8988T (cell line): ENCODE measurements at places on chromosomes 12 and 14.

GRCh38 chr12:66596199-66596598, 82.7 kb downstream of the GRIP1 start:
- no peak for DNase-seq

GRCh38 chr12:73112035-73112816, 840.1 kb downstream of the TRHDE start:
- no peak for DNase-seq

GRCh38 chr12:46380022-46380796, 7.6 kb upstream of the SLC38A2 start:
- DNase-seq = no peak

GRCh38 chr12:55679691-55680090, 28.0 kb downstream of the ITGA7 start:
- no peak for DNase-seq

GRCh38 chr12:28776913-28777422, 372.1 kb upstream of the FAR2 start:
- DNase-seq = no peak

DNA sequence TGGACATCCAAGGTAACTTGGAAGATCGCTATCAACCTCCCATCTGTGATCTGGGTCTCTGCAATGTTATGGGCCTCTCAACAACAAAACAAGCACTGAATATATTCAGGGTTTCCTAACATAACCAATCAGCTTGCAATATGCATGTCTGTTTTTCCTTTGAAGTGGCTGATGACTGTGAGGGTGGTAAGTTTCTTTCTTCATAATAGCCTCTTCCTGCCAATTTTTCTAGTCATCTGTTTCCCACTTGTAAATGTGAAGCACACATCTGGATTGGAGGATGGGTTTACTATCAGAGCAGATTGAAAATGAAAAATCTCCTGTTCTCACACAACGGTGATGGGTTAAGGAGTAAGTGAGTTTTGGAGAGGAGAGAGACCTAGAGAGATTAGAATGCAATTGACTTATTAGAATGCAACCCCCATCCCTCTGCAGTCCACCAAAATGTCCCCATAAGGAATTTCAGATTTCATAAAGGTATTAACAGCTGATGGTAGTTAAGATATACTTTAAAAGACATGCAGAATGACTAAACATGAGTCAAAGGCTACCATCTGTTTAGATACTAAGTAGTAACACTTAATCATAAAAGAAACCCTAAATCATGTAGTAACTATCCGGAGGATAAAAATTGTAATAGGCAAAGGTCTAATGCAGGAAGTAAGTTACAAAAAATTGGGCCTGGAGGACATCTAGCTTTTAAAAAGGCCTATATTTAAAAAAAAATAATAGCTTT, 58.4 kb upstream of the SAV1 start:
- DNase-seq = no peak

DNA sequence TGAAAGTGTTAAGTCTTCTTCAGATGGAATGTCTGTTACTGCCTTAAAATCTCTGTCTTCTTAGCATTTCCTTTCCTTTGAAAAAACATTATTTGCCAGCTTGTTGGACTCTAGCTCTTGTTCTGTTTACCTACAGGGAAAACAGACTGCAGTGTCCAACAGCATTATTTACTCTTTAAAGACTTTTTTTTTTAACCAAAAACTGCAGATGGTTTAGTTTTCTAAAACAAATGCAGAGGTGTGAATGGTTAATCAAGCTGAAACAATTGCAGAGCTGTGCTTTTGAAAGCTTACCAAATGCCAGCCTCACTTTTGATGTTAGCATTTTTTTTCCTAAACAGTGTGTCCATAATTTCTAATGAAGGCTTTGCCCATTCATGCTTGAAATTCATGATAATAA, 323.3 kb downstream of the TMEM117 start:
- no peak for DNase-seq

DNA sequence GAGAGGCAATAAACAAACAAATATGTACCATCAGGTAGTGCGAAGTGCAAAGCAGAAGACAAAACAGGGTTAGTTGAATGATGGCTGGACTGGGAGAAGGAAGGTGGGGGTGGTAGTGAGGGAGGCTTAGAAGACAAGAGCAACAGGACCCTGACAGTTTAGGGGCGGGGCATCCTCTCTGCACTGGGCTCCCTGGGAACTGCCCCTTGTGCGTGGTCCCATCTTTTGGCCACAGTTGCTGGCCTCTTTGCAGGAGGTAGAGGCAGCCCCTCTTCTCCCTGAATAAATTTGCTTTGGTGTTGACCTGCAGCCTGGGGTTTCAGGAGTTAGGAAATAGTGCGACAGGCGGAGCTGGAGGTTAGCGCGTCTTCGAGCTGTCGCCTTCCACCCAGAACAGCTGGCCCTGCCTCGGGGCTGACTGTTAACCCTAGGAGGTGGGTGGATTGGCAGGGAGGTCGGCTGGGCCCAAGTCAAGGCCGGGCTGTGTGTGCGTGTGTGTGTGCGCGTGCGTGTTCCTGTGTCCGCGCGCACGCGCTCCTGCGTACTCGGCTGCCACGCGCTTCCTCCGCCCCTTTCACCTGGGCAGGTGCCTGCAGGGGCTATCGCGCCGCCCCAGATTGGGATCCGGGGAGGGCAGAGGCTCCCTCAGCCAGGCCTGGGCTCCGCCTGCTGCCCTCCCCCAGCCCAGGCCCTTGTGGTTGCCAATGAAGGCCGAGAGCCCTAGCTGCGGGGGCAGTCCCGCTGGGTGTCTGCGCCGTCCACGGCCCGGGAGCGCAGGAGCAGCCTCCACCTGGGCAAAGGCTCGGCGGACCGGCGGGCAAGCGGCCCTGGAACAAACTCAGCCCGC, 180.8 kb downstream of the ADCK1 start:
- no peak for DNase-seq

GRCh38 chr12:111033281-111034082, 113.1 kb upstream of the MYL2 start:
- DNase-seq = no peak

DNA sequence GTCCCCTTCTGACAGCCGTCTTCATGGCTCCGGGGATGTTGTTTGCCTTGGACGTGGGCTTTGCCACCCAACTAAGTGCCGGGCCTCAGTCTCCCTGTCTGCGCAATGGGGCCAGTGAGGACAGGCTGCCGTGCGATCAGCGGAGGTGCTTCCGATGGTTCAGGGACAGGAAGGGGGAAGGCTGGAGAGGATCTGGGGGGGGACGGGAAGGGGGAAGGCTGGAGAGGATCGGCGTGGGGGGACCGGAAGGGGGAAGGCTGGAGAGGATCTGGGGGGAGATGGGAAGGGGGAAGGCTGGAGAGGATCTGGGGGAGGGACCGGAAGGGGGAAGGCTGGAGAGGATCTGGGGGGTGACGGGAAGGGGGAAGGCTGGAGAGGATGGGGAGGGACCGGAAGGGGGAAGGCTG, 3.4 kb downstream of the MMP17 start:
- DNase-seq = no peak

- DNase-seq = no peak
These were observed 90.2 kb downstream of the FUT8 start for GRCh38 chr14:65502676-65503124.

GRCh38 chr12:114746297-114747011, 62.5 kb upstream of the TBX3 start:
- DNase-seq = no peak

DNA sequence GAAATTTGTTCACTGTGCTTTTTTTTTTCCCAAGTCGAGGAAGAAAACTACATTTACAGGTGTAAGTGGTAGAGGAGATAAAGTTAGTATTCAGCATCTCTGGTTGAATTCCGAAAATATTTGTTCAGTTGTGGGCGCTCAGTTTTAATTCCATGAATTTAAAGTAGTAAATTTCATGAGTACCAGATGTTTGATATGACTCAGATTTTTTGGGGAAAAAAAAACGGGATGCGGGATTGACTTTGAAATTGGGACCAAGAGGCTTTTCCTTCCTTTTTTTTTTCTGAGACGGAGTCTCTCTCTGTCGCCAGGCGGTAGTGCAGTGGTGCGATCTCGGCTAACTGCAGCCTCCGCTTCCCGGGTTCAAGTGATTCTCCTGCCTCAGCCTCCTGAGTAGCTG, 1.6 kb downstream of the TULP3 start:
- DNase-seq = no peak

GRCh38 chr12:49301760-49302159, 6.8 kb downstream of the PRPH start:
- DNase-seq = no peak

DNA sequence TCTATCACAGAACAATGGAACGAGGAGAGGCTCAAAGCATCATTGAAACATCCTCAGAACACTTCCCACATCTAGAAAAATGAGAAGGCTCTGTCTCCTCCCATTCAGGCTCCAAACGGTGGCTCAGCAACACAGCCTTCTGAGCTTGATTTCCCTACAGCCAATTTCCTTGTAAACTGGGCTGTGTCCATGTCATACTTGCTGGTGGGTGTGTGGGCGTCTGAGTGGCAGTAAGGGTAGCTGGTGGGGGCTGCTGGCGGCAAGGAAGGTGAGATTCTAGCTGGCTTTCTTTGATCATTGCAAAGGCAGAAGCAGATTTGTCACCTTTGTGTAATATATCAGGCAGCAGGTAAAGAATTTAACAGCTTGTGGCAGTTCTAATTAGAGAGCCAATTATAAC, 163.7 kb downstream of the CALM1 start:
- DNase-seq = no peak

DNA sequence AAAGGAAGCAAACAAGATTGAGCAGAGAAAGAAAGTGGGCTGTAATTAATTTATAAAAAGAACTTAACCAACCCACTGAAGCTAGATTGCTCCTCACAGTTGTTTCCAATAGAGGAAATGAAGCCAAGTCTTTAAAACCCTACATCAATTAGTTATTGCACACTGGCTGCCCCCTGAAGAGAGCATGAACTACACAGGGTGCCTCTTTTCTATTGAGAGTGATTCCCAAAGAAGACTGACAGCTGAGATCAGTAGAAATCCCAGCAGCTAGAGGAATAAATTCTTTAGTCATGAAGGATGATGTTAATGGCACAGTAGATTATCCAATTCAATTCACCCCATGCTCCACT, 8.6 kb upstream of the USP15 start:
- DNase-seq = no peak

DNA sequence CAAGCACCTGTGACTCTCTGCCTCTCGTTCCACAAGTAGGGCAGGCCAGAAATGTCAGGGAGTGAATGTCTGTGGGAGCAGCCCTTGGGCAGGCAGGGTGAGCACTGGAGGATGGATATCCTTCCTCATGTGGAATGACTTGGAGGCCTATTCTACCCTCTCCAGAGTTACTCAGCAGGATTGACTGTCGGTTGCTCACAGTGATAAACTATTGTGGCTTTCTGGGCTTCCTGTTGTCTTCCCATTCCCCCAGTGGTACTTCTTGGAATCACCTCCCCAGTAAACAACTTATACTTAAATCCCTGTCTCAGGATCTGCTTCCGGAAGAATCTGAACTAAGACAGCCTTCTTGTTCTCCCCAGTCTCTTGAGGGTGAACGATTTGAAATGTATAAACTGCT, 79.6 kb upstream of the MANSC4 start:
- DNase-seq = no peak

DNA sequence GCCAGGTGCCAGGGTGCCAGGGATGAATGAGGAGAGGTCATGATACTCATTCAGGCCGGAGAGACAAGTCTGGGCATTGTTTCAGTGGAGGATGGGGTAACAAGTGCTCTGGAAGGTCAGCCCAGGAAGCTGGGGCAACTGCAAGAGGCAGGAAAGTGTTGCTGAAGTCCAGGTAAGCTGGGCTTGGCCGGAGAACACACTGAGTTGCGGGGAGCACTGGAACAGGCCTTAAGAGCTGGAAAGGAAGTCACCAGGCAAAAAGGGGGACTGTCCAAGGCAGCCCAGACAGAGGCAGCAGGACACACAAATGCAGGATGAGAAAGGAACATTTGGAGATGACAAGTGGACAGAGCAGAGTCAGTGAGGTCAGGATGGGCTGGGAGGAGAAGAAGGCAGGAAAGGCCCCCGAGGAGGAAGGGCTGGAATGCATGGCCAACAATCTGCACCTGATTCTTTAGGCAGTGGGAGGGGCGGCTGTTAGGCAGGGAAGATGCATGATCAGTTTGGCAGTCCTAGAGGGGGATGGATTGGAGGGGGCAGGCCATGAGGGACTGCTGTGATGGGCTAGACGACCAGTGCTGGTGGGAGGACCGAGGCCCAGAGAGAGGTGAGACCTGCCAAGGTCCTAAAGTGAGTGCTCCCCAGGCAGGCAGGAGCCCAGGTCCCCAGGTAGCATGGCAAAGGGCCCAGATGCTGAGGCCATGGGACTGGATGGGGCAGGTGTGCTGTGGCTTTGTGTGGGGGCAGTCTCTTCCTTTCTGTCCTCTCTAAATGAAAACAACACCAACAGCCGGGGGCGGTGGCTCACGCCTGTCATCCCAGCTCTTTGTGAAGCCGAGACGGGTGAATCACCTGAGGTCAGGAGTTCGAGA, 17.2 kb upstream of the HHIPL1 start:
- no peak for DNase-seq

GRCh38 chr12:87430444-87430843, 598.8 kb downstream of the C12orf50 start:
- DNase-seq = no peak

DNA sequence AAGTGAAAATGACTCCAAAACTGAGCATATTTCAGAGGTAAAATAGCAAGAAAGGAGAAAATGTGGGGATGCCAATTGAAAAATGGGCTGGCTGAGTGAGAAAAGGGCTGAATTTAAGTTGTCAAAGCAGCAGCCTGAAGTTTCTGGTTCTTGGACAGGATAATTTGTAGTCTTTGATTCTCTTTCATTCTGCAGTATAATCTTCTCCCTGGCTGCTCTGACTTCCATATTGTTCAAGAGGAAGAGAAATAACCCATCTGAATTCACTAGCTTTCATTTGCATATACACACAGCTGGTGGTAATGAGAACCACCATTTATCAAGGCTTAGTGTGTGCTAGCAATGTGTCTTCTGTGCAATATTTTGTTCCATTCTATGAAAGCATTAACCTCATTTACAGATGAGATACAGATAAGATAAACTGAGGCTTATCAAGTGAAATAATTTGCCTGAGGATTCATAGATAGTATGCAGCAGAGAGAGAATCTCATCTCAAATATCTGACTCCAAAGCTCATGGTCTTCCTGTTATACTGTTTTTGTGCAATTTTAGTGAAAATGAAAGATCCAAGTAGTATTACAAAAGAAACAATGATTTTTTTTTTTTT, 184.2 kb downstream of the TMTC2 start:
- no peak for DNase-seq

GRCh38 chr12:46661110-46661845, 164.5 kb downstream of the SLC38A4 start:
- DNase-seq = peak; percentile 9

DNA sequence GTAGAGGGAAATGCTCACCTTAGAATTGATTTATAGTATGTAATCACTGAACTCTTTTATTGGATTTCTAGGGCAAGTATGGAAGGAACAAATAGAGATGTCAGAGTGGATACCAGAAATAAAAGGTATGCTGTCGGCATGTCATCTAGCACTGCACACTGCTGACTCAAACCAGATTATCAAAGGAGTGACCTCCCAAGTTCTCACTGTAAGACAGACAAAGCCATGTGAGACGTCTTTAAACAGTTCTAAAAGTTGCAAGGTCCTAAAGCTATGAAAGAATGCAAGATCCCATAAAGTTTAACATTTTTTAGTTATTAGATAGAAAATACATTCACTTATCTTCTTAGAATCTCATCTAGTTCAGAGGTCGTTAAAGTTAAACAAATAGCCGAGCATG, 70.0 kb upstream of the CPM start:
- DNase-seq = no peak

GRCh38 chr14:95452176-95452892, 64.1 kb downstream of the SYNE3 start:
- DNase-seq = peak; percentile 64

GRCh38 chr12:67650388-67651131, 2.0 kb downstream of the DYRK2 start:
- peak; percentile 15 for DNase-seq
